Suprapubic skin (tissue), 4 donors: ENCODE measurements at places on chromosomes 3 and 15.
A peak's percentile ranks its signal among the peaks of the same experiment; 100 is the strongest.

DNA sequence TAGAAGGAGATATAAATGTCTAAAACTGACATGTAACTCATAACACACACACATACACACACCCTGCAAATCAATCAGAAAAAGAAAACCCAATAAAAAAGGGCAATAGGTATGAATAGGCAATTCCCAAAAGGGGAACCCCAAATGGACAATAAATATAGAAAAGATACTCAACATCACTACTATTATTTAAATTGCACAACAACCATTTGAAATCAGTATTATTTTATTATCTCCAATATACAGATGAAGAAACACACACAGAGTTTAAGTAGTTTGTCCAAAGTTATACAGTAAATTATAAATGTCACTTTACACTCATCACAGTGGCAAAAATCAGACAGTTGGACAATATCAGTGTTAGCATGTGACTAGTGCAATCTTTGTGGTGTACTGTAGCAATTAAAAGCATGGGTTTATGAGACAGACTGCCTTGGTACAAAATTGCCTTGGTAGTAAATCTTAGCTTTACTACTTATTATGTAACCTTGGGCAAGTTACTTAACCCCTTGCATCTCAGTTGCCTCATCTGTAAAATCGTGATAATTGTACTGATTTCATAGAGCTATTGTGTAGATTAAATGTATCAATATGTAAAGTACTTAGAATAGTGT, 3.4 kb upstream of the FSTL1 start:
- H3K4me1 ChIP-seq, result peaks cover 17% of the 10 kb centered on the region
- H3K4me3 ChIP-seq, result no peak overlapping the region
- no peak overlapping the region for H3K27ac ChIP-seq
- no peaks in the 10 kb centered on the region for H3K36me3 ChIP-seq

- no peaks in the 10 kb centered on the region for H3K36me3 ChIP-seq
- no peak overlapping the region for H3K4me3 ChIP-seq
- no peaks in the 10 kb centered on the region for H3K27me3 ChIP-seq
- H3K27ac ChIP-seq, result no peak overlapping the region
Observed at GRCh38 chr15:25793354-25794050, 69.6 kb downstream of the ATP10A start.

- no peaks in the 10 kb centered on the region for H3K4me1 ChIP-seq
- H3K27me3 ChIP-seq, result no peaks in the 10 kb centered on the region
- H3K27ac ChIP-seq, result no peak overlapping the region
Observed at GRCh38 chr15:96699871-96700401, 369.4 kb downstream of the NR2F2 start.

- peak overlapping the region; percentile 20 for H3K27ac ChIP-seq
- no peaks in the 10 kb centered on the region for H3K4me1 ChIP-seq
- DNase-seq, result no peak
- H3K4me3 ChIP-seq, result no peak overlapping the region
- no peaks in the 10 kb centered on the region for H3K36me3 ChIP-seq
Observed at GRCh38 chr15:36428102-36428845, 151.2 kb upstream of the CDIN1 start.

DNA sequence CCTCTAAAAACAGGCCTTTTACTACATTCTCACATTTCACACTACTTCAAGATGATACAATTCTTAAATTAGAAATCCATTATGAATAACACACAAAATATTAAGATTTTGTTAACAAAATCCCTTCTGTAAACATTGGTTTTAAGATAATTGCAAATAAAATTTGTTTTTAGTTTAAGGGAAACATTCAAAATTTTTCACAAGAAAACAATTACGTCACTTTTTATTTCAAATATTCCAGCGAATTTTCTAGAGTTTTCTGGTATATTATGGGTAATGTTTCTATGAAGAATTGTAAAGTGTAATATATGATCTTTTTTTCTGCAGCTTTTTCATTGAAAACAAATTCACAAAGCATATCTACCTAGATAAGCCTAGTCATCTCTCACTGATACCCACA, 5.9 kb downstream of the ARPP21 start:
- peaks cover 9% of the 10 kb centered on the region for H3K27me3 ChIP-seq
- H3K27ac ChIP-seq, result no peak overlapping the region
